ENCODE measurements at places on chromosomes 1 and 21.

- DNase-seq = no peak
Measured at GRCh38 chr1:111474106-111474505, 322 bp downstream of the C1orf162 start.

DNA sequence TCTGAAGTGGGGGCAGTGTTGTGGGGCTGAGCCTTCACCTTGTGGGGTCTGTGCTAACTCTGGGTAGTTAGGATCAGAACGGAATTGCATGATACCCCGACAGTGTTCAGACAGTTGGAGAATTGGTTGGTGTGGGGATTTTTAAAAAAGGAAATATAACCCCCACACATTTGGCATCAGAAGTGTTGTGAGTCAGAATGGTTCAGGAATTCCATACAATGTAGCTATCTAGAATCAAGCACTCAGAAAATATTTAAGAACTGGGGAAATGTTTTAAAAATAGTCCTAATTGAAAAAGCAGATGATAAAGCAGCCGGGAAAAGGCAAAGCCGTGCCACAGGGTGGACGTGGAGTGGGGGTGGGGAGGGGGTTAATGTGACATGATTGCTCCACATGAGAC, 6.5 kb upstream of the S100A7 start:
- DNase-seq = no peak

DNA sequence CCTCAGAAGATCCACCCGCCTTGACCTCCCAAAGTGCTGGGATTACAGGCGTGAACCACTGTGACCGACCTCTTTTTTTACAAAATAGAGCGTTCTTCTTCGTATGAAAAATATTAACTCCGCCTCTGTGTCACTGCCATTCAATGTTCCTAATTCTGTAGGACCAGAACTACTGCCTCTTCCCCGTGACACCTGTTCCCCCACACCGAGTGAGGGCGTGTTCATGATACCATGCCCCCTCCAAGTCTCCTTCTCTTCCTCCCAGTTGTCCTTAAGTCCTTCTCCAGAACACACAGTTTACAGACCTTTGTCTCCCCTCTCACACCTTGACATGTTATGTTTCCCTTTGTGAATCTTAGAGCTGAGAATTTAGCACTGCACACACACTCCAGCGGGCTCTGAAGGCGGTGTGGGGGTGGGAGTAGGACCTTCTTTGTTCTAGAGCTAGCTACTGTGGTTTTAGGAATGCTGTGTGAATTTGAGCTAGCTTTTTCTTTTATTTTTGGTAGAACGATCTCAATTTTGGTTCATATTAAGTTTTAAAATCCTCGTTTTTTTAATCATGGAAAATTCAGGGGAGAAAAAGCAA, 82.4 kb upstream of the LPGAT1 start:
- no peak for DNase-seq

DNA sequence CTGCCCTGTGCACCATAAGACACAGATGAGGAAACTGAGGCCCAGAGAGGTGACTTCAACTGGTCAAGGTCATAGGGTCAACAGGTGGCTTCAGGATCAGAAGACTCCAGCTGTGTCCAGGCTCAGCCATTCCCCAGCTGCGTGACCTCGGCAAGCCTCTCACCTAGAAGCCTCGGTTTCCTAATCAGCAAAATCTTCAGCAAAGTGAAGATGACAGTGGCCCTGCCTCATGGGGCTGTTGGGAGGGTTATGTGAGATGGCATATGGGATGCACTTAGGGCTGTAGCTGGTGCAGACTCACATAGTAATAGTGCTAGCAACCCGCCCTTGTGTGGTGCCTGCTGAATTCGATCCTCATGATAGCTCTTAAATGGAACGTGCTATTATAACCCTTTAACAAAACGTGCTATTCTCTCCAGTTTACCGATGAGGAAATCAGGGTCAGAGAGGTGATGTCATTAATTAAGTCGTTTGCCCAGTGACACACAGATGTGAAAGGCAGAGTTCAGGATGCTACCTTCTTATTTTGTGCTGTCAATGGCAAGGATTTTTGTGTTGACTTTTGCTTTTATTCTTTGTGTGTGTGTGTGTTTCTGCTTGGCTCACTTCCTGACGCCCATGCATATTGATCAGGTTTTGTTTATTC, 472.9 kb downstream of the MATN1 start:
- no peak for DNase-seq

GRCh38 chr1:116873680-116874271, 35.9 kb upstream of the PTGFRN start:
- no peak for DNase-seq

GRCh38 chr1:39149509-39149908, 55.0 kb upstream of the MACF1 start:
- no peak for DNase-seq

DNA sequence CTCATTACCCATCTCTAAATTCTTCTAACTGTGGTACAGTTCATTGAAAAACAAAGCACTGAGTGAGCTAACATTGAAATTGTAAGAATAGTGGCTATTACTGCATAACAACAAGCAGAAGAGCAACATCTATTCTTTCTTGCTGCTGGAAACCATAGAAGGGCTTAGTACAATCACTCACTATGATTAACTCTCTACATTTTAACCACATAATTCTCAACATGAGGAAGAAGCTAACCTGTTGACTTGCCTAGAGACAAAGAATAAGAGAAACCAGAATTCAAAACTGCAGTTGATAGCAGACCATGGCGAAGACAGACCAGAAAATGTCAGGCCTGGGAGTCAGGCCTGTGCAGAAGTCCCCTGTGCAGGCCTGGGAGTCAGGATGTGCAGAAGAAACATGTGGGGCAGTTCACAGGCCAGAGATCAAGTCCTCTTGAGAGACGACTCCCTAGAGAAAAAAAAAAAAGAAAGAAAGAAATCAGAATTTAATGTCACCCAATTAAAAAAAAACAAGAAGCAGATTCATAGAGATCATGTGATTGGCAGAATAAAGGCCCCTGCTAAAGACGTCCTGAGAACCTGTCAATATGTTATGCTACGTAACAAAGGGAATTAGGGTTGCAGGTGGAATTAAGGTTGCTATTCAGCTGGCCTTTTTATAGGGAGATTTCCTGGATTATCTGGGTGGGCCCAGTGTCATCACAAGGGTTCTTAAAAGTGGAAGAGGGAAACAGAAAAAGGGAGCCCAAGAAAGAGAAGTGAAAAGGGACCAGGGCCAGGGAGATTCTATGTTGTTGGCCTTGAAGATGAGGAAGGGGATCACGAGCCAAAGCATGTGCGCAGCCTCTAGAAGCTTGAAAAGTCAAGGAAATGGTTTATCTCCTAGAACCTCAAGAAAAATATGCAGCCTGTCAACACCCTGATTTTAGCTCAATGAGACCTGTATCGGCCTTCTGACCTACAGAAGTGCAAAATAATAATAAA, 94.9 kb downstream of the MRPL39 start:
- DNase-seq = no peak

GRCh38 chr21:42818328-42818749, 61.0 kb downstream of the WDR4 start:
- peak; percentile 40 for DNase-seq

GRCh38 chr1:87787551-87787950, 458.9 kb downstream of the LMO4 start:
- no peak for DNase-seq

GRCh38 chr1:31432592-31433395, 19.8 kb downstream of the SERINC2 start:
- DNase-seq = no peak

DNA sequence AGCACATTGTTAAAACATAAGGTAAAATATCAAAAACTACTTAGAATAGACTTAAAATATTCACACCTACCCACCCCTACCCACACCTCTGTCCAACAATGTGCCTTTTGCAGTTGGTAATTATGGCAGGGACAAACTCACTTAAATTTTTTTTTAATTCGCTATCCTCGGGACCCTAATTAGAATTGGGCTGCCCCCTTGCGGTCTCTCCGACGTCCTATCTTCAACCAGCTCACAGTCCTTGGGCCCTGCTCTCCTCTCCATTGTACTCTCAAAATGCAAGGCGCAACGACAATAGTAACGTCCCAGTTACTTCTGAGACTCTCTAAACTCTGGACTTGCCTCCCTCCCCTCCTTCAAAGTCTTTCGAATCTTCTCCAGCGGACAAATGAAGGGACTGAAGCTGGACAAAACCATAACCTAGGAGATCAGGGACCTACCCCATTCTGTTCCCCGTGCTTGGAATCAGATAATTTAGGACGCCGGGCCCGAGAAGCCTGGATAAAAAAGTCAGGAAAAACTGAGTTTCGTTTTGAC, 1.1 kb upstream of the CIART start:
- no peak for DNase-seq

DNA sequence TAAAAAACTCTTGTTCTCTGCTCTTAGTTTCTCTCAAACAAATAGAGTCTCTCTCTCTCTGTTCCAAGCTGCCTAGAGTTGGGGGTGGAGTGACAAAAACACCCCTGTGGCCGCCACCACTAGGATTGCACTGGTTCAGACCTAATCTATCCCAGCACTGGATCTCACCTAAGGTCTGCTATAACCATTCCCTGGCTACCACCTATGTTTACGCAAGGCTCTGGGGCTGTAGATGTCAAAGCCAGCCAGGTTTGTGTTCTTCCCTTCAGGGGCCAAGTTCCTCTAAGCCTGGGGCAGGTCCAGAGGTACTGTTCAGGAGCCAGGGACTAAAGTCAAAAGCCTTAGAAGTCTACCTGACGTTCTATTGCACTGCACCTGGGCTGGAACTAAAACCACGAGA, 12.8 kb upstream of the CYP2J2 start:
- DNase-seq = no peak

DNA sequence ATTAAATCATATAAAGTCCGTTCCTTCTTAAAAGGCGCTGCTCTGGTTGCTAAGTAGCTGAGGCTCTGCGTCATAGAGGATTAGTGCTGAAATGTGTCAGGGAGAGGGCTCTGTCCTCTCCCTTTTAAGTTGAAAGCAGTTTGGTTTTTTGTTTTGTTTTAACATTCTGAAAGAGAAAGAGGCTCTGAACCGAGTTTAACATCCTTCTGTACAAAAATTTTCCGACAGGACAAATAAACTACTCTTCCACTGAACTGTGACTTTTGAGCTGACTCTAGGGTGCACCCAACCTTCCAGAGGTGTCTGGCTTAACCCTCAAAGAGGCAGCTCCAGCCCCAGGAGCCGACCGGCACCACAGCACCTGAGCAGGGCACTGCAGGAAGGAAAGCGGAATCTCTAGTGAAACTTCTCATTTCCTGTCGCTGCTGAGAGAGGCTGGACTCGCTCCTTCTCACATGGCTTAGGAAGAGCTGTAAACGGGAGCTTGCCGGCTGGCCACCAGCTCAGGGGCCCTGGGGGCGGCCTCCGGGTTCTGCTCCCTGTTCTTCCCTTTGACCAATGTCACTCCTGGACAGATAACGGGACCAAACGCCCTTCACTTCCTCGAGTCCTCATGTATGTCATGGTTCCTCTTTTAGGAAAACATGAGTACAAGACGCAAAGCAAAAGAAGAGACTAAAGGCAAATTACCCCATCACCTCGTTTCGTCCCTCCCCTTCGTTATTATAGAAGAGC, 1.2 kb downstream of the VAV3 start:
- no peak for DNase-seq

DNA sequence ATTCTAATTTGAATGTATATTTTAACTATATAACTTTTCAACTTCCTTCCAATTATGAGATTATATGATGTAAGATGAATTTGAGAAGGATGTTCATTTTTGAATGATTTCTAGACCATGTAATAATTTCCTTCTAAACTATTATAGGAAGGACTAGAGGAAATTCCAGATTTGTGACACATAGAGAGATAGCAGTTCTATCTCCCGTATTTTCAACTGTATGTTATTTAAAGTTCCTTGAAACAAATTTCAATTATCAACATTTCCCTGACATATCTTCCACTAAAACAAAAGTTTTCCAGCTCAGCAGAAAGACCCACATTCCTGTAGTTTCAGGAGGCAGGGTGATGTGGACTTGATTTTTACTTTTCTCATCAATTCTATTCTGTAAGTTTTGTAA, 396.7 kb upstream of the C1orf87 start:
- DNase-seq = no peak

DNA sequence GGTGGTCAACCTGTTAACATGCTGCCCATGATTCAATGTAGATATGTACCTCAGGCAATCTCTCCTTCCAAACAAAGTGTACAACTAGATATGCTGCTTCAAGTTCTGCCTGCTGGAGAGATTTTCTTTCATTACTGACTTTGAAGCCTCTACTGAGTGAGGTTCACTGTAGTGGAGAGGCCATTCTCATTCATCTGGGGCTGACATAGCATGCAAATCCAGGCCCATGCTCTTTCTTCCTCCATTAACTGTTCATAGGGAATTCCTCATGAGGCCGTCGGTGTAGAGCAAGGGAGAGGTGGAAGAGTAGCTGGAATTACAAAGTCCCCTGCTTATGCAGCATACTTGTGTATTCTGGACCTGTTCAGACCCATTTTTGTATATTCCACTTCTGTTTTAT, 38.6 kb downstream of the VANGL2 start:
- no peak for DNase-seq

DNA sequence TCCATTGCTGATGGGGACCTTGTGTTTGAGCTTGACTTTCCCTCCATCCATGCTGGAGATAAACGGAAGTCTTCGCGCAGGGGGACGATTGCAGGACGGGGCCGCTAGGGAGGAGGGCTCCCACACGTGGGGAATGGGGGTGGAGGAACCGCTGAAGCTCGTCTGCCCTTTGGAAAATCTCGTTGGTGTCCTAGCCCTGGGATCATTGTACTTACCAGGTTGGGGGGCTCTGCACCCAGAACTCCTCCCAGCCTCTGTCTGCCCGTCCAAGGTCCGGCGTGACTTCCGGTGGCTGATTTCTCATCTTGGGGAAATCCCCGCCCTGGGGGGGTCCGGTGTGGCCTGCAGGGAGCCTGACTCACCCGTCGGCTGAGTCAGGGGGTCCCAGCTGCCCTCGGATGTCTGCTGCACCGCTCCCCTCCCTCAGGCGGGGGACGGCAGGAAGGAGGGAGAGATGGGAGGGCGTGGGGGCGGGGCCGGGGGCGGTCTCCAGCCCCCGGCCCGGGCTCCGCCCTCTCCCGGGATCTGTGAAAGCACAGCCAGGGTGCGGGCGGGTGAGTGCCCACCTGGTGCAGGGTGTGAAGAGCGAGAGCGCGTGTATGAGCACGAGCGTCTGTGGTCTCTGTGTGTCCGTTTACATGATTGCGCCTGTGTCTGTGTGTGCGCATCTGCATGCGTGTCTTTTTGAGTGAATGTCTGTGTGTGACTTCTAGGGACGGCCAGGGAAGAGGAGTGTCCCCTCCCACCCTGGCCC, 35.8 kb downstream of the PIK3CD start:
- DNase-seq = peak; percentile 41

DNA sequence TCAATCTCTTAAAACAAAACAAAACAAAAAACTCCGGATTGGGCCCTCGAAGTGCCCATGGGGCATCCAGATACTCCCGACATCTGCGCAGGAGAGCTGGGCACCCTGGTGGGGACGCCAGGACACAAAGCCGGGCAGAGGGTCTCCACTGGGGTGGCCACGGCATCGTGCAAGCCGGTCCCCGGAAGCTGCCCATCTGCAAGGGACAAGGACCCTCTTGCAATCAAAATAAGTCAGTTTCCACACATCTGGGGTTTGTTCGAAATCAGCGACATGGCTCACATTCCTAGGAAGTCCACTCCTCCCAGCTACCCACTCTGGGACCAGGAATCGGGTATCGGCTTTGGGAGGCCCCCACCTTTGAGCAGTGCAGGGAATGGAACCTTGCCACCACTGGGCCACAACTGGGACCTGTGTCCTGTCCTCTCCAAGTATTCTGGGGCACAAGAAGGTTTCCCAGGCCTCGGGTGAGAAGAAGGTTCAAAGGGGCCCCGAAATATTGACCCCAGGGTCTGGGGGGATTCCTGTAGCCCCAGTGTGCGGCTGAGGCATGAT, 4.6 kb upstream of the PRDM16 start:
- no peak for DNase-seq

GRCh38 chr1:190170321-190170720, 307.3 kb downstream of the BRINP3 start:
- DNase-seq = no peak

GRCh38 chr1:15411593-15412137, 2.0 kb downstream of the EFHD2 start:
- no peak for DNase-seq
